T-cell (primary cell): ENCODE measurements at places on chromosomes 6 and 20. TPM values are rescaled to one million over a fixed set of nuclear protein-coding genes. Genes with fewer than 3 reads are reported as not detected.

GRCh38 chr20:5181958-5182357 is 55.1 kb downstream of the CDS2 start:
- no peak for DNase-seq

- no peak for DNase-seq
Measured at GRCh38 chr6:85673198-85674139, 30.8 kb upstream of the SYNCRIP start.

- DNase-seq, result no peak
Measured at GRCh38 chr6:89139509-89140346, 6.1 kb upstream of the PM20D2 start.

DNA sequence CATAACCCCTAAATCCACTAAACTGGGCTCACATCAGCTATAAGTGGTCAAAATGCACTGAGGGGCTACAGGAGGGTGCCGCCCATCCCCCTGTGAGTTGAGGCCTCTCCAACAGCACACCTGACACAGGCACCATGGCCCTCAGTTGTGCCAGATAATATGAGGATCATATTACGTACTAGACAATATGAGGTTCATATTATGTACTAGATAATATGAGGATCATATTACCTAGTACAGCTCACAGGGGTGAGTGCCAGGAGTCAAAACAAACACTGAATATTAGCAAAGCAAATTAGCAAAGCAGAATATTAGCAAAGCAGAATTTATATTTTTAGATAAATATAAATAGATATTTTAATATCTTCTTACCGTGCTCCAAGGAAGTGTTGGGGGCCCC is 35.3 kb downstream of the CD24 start:
- DNase-seq, result no peak

- no peak for DNase-seq
Measured at GRCh38 chr6:55853008-55854001, 22.1 kb downstream of the BMP5 start.

GRCh38 chr6:37647765-37648085 is 50.0 kb downstream of the MDGA1 start:
- no peak for DNase-seq

ULBP2 gene
- 0.20 TPM for total RNA-seq

DNA sequence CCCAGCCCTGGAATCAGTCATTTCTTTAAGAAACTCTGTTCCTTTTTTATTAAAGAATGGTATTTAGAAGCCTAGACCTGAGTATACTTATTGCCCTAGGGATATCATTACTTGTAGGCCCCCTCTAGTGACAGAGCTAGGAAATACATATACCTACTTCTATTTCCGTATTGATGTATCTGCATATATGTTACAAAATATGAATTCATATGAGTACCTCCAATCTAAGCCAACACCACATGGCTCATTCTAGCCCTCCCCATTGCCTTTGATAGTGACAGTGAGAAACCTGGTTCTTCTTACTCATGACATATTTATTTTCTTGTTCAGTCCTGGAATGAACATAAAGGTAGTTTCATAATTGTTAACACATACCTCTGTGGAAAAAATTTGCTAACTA is 137.2 kb downstream of the FARS2 start:
- no peak for DNase-seq
